ENCODE measurements at places on chromosomes 11 and 22.

GRCh38 chr11:45409587-45409986 is 123.4 kb upstream of the SYT13 start:
- no peak for DNase-seq

DNA sequence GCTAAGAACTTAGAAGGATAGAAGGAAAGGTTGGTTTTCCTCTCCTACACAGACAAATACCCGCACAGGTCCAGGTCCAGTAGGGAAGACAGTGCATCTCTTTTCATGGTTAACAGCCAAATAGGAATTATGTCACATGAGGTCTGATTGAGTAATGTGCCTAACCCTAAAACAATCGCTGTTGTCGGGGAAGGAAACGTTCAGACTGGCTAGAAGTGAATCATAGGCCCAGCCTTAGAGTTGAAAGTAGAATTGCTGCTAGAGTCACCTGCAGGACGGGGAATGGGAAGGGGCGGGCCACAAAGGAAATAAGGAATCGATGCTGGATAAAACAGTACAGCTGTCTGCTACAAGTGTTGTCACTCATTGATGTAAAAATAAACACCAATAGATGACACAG is 12.4 kb upstream of the HTATIP2 start:
- DNase-seq: no peak

GRCh38 chr11:64115531-64116522 is 50.1 kb downstream of the MACROD1 start:
- DNase-seq: no peak

DNA sequence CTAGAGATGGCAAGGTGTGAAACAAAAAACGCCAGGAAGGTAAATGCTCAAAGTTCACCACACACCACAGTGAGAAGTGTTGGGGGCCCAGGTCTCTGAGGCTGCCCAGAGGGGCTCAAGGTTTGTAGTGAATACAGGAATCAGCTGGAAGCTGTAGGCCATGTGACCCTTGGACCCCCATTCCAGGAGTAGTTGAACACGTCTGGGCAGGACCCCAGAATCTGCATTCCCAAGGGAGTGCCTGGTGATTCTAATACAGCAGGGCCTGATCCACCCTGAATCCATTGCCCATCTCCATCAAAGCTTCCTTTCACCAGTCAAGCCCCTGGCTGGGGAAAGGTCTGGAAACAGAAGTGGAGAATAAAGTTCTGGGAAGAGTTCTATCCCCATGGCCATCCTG is 70.8 kb upstream of the B3GAT1 start:
- DNase-seq: no peak

DNA sequence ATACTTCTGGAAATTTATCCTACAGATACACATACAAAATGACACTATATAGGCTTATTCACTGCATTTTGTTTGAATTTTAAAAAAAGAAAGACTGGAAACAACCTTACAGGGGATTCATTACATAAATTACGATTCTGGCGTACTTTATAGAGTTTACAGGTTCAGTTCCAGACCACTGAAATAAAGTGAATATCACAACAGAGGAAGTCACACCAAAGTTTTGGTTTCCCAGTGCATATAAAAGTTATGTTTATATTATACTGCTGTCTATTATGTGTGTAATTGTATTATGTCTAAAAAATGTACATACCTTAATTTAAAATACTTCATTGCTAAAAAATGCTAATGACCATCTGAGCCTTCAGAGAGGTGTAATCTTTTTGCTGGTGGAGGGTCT is 62.0 kb downstream of the EMSY start:
- DNase-seq: no peak

GRCh38 chr11:78161962-78162371 is 22.5 kb upstream of the ALG8 start:
- DNase-seq: no peak

GRCh38 chr11:848380-848931 is 5.8 kb downstream of the TSPAN4 start:
- DNase-seq: peak; percentile 73

DNA sequence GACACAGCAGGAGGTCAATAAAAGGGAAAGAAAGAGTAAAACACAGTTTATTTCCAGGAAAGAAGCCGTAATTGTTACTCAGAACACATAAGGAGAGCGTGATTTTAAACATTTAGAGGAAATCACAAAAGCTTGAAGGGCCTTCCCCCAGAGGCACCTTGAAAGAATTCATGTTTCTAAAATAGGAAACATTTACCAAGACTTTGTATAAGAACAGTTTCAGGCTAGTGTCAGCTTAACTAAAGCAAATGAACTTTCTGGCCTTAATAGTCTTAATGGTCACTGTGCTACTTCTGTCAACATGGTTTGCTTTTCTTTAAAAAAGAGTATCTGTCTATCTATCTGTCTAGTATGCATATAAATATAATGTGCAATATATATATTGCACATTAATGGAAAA is 208.8 kb downstream of the CNTN5 start:
- DNase-seq: no peak

GRCh38 chr11:71080239-71081097 is 171.9 kb downstream of the SHANK2 start:
- peak; percentile 12 for DNase-seq

GRCh38 chr11:107953446-107953845 is 25.2 kb downstream of the RAB39A start:
- DNase-seq: no peak

GRCh38 chr11:10540546-10540914 is 457 bp downstream of the RNF141 start:
- DNase-seq: no peak

- no peak for DNase-seq
These were observed 56.2 kb downstream of the NAV2 start for GRCh38 chr11:19768815-19769214.

DNA sequence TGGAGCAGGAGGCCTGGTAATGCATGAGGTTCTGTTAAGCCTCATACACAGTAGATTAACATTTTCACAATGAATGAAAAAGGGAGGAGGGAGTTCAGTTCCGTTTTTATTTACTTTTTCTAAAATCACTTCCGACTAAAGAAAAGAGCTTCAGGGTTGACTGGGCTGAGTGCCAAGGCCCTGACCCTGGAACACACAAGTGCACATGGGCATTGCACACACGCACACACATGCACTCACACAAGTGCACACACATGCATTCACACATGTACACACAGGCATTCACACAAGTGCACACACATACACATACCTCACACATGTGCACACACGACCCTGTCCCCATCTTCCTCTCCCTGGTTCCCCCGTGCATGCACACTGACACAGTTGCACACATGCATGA is 303.3 kb downstream of the BRD1 start:
- no peak for DNase-seq

DNA sequence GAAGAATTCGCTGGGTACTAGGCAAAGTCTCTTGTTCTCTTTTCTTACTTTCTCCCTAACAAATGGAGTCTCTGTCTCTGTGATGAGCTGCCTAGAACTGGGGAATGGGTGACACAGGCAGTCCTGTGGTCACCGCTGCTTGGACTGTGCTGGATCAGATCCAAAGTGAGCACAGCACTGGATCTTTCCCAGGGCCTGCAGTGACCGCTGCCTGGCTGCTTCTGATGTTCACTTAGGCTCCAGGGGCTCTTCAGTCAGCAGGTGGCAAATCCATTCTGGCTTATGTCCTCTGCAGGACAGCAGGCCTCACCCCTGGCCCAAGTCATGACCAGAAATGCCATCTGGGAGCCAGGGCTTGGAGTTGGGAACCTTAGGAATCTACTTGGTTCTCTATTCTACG is 61.5 kb downstream of the EXT2 start:
- no peak for DNase-seq

DNA sequence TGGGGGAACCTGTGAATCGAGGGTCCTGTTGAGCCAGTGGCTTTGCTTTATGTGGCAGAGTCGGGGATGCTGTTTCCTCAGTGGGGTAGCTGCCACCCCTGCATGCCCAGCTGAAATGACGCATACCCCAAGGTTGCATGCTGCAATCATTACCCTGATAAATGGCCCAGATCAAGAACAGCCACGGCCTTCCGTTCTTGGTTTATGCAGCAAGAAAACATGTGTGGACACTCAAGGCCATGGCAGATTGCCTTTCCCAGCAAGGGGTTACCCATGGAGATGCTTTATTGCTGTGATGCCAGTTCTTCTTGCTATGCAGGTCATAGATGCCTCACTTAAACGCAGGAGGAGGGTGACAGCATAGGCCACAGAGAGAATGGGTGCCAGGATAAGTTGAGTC is 14.3 kb upstream of the SREBF2 start:
- no peak for DNase-seq

DNA sequence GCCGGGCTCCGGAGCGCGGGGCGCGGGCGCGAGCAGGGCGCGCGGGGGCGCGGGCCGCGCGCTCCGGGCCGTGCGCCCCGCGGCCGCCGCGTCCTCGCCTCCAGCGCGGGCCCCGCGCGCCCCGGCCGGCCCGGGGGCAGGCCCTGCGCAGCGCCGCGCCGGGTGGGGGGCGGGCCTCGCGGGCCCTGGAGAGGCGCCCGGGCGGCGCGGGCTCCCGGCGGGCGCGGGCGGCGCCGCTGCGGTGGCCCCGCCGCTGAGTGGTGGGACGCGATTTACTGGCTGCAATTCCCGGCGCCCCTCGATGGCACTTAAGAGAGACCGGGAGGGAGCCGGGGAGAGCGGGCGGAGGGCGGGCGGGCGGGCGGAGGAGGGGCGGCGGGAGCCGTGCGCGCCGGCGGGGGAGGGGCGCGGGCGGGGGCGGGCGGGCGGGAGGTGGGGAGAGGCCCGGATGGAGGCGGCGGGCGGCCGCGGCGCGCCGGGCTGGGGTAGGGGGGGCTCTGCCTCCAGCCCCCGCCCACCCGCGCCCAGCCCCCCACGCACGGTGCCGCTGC is 73.2 kb upstream of the TCF20 start:
- peak; percentile 25 for DNase-seq
